ENCODE measurements at places on chromosomes 1 and 21.

GRCh38 chr1:24141311-24141997 is 1.5 kb downstream of the IL22RA1 start:
- DNase-seq: peak; percentile 72

GRCh38 chr1:54499097-54499359 is 49.0 kb upstream of the ACOT11 start:
- DNase-seq: no peak

- DNase-seq: no peak
Measured at GRCh38 chr21:24375201-24375600, 1232.1 kb downstream of the MRPL39 start.

- DNase-seq: no peak
Measured at GRCh38 chr1:205272536-205272935, 44.8 kb downstream of the TMCC2 start.

DNA sequence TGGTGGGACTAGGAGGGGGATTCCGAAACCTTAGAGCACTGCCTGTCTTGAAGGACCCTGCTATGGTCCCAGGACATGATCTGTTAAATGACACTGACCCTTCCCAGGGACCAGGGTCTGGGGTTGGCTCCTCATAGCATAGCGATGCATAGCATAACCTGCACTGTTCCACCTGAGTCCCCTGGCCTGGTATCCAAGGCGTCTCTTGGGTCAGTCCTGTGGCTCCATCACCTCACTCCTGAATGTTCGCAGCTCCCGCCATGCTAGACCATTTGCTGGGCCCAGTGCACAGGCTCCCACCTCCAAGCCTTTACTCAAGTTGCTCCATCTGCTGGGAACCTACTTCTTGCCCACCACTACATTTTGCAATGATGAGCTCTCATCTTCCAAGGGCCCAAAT is 39.0 kb upstream of the MAGOH start:
- no peak for DNase-seq

DNA sequence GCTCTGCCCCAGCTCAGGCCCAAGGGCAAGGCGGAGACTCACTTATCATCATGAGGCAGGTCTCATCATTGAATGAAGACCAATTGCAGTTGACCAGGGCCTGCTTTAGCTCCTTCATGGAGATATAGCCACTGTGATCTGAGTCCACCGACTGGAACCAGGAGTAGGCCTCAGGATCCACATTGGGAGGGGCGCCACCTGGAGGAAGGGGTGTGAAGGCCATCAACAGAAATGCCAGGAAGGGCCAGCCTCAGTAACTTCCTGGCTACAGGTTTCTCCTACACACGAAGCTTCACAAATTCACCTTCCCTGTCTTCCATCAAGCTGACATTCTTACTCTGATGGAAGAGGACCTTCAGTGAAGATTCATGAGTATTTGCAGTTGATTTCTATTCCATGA is 11.6 kb downstream of the PEF1 start:
- peak; percentile 57 for DNase-seq

GRCh38 chr1:53421208-53421607 is 38.0 kb upstream of the DMRTB1 start:
- no peak for DNase-seq

- DNase-seq: no peak
Measured at GRCh38 chr1:12434174-12434573, 183.8 kb downstream of the DHRS3 start.

DNA sequence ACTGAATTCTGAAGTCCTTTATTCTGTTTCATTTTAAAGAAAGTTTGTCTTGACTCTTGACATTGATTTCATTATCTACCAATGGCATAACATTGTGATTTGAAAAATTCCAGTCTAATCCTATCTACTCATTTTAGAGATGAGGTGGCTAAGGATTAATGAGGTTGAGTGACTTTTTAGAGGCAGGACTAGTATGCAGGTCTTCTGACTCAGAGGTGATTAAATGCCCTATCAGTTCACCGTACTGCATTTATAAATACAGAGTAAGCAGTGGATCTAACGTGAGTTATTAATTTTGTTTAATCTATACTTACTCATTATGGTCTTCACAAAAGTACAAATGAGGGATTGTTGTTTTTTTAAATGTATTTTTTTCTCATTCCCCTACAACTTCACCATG is 277.6 kb downstream of the PTBP2 start:
- DNase-seq: no peak

DNA sequence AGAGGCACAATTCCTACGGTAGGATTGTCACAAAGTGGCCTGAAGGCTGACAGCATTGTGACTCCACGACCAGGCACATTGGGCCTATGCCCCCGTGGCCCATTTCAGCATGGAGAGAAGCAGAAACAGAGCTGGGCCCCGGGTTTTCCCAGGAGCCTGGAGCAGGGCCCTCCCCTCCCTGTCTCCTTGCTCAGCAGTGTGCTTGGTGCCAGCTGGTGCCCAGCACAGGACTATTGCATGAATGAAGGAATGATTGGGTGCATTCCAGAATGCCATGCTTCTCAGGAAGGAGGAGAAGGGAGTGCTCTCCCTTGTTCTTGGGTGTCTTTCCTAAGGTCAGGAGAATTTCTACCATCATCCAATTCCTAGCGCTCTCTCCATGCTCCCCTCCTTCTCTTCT is 33.7 kb downstream of the IER5 start:
- DNase-seq: no peak

GRCh38 chr1:208409176-208409575 is 165.0 kb upstream of the PLXNA2 start:
- no peak for DNase-seq

- no peak for DNase-seq
Measured at GRCh38 chr1:78672428-78672827, 22.8 kb downstream of the IFI44 start.

DNA sequence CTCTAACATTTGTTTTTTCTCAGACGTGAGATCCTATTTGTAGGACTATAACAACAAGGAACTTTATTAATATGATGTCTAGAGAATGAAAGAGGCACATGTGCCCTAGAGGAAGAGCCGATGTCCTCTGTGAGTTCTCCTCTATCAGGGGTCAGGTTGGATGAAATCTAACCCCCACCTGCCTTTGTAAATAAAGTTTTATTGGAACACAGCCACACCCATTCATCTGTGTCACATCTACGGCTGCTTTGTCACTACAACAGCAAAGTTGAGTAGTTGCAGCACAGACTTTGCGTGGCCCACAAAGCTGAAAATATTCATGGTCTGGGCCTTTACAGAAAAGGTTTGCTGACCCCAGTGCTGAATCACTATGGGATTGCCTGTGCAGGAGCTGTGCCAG is 571 bp upstream of the CAPN9 start:
- DNase-seq: no peak

GRCh38 chr1:82197606-82198005 is 396.9 kb downstream of the ADGRL2 start:
- DNase-seq: no peak

GRCh38 chr1:223771814-223772770 is 59.8 kb downstream of the CAPN2 start:
- no peak for DNase-seq

- DNase-seq: no peak
Measured at GRCh38 chr1:213658457-213658856, 329.3 kb upstream of the PROX1 start.

GRCh38 chr1:153465811-153466636 is 5.6 kb upstream of the S100A7 start:
- DNase-seq: peak; percentile 18

DNA sequence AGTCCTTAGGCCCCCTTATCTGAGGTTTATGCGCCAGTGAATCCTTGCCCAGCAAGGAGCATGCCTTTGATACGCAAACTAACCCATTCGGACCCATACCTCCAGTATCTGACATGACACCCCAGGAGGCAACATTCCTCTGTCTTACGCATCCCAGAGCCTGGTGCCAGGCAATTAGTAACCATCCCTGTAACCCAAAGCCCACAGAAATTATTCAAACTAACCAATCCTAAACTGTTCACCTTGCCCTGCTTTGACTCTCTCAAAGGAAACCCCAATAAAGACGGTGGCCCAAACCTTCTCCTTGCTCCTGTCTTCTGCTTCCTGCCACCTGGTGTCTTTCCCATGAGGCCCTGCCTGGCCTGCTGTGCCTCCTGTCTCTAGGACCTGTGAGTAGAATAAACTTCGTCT is 36.4 kb downstream of the ZNF496 start:
- DNase-seq: no peak

DNA sequence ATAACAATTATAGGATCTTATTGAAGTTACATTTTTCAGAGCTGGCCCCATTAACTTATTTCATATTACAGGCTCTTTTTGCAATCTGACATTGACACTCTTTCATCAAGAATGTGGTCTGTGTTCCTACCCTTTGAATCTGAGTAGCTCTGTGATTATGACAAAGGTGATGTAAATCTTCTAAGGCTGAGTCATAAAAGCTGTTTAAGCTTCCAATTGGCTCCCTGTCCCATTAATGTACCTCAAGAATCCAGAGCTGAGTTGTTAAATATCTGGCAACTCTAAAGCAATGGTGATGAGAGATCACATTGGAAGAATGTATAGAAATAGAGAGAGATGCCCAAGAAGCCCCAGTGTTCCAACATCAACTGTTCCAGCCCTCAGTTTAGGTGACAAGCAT is 178.5 kb upstream of the DEPDC1 start:
- DNase-seq: no peak

DNA sequence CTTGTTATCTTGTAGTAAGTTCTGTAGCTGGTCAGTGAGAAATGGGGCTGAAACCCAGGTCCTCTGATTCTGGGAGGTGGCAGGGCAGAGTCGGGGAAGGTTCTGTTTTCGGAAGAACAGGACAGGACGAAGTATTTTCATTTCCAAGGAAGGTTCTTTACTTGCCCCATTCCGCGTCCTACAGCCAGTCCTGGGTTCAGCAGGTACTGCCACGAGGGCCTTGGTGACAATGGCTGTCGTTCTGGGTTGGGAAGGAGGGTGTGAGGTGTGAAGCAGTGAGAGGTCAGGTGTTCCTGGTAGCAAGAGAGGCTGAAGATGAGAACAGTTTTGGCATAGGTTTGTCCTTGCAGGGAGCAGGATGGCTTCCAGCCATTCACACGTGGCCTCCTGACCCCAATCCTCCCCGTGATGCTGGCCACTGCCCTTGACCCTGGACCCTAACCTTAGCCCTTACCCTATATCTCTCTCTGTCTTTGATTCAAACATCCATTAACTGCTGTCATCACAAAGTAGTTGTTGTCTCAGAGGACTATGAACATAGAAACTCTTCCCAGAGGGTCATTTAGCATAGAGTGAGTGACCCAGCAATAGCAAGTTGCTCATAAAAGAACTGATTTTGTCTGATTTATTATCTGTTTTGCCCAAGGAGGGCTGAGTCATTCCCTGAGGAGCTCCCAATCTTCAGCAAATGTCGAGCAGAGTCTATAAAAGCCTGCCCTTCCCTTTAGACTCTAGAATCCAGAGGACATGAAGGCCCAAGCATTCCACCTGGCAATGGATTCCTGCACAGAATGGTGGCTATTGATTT is 25.0 kb downstream of the VASH2 start:
- no peak for DNase-seq

- no peak for DNase-seq
Measured at GRCh38 chr1:14549897-14550620, 48.4 kb upstream of the KAZN start.

Measured in Peyer's patch (tissue), 4 donors.